RCC 7860 (cell line): ENCODE measurements at places on chromosomes 3 and 15.

DNA sequence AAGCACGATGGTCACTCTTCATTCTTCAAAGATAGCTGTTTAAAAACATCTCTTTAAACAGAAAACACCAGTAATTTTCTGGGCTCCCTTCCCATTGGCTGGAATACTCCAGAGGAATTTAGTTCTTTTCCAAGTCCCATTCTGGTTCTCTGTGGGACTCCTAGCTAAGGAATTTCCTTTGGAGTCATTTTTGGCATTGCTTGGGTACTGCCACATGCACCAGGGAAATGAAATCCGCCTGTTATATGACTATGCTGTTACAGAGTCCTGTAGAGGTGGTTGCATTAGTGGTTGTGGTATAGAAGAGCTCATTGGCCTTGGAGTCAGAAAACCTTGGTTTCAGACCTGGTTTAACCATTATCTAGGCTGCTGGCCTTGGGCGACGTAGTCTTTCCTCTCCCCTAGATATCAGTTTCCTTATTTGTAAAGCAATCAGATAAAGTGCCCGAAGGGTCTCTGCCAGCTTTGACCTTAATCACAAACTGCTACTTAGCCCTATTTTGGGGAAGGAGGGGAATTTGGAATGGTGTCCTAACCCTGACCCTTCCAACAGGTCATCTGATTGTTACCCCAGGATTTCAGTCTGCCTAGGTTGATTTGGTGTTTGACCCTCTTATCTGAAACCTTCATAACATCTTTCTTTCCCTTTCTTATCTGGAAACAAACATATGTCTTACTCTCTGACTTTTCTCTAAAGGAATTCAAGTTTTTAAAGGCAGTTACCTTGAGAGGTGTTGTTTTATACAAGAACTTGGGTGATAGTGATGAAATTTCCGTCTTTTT lies 13.4 kb downstream of the RTP1 start:
- DNase-seq = no peak

DNA sequence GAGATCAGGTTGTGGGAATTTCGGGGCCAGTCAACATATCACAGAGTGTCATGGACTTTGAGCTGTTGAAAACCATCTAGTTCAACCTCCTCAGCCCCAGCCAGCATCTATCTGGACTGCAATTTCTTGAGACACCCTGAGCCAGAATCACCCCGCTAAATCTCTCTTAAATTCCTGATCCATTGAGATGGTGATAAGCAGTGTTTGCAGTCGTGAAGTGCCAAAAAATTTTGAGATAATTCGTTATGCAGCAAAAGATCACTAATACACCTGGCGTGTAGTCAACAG lies 29.3 kb downstream of the TMED3 start:
- no peak for DNase-seq

- DNase-seq = peak; percentile 93
Observed at GRCh38 chr15:56464893-56465520, at the start of gene MNS1. MNS1 (minus strand) TSS chr15:56465137; CDS start chr15:56464972, 165 bp downstream.

GRCh38 chr15:40731034-40731433 lies 24.0 kb downstream of the RMDN3 start:
- DNase-seq = no peak

DNA sequence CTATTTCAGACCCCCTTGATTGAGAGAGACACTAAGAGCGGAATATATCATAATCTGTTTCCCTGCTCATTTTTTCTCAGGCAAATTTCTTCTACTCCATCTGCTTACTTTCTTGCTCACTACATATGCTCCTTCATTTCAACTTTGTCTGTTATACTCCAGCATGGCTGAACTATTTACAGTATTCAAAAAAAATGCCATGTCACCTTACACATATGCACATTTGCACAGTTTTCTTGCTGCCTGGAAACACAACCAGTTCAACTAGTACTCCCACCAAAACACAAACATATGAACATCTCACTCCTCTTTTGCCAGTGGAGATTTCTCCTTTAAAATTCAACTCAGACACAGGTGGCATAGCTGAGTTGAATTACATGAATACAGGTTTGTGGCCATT lies 1142.1 kb upstream of the CADM2 start:
- no peak for DNase-seq

- no peak for DNase-seq
Observed at GRCh38 chr15:62541846-62542245, 376.8 kb upstream of the C2CD4B start.

- peak; percentile 56 for DNase-seq
Observed at GRCh38 chr3:170037463-170038433, at the start of gene GPR160. GPR160 (plus strand) TSS chr3:170037995; CDS start chr3:170083973, 45,978 bp downstream.

GRCh38 chr15:60889006-60889405 lies 340.1 kb downstream of the RORA start:
- DNase-seq = no peak

- DNase-seq = no peak
Observed at GRCh38 chr15:43238671-43239131, 17.9 kb upstream of the EPB42 start.

DNA sequence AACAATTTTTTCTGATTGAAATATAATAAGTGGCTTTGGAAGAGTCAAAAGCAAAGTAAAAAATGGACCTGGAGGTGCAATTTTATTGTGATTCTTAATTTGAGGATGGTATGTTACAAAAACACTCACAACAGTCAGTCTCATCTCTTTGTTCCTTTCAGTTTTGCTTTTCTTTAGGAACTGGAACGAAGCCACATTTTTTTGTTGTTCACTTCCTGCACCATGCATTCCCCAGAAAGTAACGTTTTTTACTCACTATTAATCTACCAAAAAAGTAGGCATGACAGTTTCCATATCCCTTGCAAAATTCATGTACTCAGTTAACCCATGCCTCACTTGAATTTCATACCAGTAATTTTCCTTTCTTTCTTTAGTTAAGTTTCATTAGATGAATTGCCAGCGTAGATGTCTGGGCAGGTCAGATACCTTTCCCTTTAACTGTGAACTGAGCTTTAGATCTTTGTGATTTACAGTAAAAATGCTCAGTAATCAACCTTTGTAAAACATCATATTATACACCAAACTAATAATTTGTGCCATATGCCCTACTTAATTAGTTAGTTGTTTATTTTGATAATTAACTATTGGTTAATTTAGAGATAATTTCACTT lies 384.3 kb downstream of the ROBO1 start:
- DNase-seq = peak; percentile 15

- no peak for DNase-seq
Observed at GRCh38 chr3:71521940-71522876, 61.3 kb downstream of the FOXP1 start.

GRCh38 chr3:198081421-198081844 lies 121.4 kb downstream of the LMLN start:
- no peak for DNase-seq

DNA sequence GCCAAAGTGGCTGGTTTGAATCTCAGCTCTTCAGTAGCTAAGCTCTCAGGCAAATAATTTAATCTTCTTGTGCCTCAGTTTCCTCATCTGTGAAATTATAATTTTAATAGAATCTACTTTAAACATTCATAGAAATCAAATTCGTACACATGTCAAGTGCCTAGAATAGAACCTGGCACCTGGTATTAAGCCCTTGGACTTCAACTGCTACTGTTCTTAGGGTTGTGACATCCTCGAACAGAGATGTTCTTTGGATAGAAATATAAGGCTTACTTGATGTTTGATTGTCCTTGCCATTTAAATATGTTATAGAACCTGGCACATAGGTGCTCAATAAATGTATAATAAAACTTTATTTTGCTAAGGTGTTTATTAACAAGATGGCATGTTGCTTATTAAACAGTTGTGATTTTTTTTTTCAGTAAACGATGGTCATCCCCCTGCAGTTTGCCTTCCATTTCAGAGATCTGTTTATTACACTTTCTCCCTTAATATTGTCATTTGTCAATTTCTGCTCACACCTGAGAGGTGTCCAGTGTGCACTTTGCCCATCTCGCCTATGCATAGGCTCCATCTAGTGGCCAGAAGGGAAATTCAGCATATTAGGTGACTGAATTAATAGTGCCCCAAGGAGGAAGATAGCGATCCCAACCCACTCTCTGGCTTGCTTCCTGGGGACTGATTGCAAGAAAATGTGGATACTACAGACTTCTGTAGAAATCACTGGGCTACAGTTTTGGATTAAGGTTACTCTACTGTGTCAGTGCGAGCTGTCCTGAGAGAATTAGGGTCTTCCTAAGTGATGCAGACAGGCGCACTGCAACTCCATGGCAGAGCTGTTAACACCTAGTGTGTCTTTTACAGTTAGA lies 10.7 kb downstream of the IGF1R start:
- peak; percentile 20 for DNase-seq

DNA sequence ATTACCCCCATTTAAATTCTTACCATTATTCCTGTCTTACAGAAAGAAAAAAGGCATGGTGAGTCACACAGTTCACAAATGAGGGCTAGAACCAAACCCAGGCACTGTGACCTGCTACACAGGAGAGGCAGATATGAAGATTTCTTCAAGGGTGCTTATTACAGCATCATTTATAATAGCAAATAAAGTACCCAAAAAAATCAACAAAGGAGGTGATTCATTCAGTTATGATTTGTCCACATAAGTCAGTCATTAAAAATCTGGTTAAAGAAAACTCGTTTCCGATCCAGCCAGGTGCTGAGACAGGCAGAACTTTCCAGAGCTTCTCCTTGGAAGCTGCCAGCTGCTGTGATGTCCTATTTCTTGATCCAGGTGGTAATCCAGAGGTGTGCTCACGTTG lies 7.5 kb upstream of the LOXL1 start:
- no peak for DNase-seq

DNA sequence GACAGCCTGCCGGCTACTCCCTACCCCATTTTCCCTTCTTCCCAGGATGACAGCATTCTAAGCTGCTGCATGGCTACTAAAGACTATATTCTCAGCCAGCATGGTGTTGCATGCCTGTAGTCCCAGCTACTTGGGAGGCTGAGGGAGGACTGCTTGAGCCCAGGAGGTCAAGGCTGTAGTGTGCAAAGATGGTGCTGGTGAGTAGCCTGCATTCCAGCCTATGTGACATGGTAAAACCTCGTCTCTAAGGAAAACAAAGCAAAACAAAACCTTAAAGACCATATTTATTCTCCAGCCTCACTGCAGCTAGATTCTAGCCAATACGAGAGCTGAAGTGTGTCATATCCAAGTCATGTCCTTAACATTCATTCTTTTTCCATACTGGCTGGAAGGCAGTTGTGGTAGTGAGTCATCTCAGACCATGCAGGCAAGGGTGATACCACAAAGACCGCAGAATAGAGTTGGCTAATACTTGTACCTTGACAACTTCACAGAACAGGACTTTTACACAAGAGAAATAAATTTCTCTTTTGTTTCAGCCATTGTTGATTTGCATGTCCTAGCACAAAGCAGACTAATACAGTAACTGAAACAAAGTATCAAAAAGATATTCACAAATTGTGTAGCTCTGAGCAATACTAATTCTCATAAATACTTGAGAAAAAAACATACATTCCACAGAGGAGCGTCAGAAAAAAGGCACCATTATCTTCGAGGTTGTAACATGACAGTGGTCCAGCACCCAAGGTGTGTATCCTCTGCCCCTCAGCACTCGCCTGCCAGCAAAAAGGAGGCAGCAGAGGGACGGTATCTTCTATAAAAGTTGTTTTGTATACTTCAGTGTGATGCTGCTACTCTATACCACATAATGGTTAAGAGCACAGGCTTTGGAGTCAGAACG lies 14.8 kb downstream of the PBRM1 start:
- DNase-seq = peak; percentile 100

DNA sequence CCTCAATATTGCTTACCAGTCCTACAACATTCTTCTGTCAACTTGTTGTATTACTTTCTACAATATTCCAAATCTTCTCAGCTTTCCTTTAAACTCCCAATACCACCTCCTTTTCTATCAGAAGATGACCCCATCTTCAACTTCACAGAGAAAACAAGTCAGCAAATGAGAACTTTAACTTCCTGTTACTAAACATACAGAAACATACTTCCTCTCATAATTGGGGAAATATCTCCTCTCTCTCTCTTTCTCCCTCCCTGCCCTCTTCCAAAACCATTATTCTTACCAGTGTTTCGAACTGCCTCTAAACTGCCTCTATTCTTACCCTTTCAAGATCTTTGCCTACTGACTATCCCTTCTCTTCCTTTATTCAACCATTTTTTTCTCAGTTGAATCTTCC lies 1.8 kb upstream of the SNAP23 start:
- no peak for DNase-seq

- DNase-seq = no peak
Observed at GRCh38 chr3:40588406-40588805, 63.6 kb downstream of the ZNF621 start.

GRCh38 chr3:173049360-173049759 lies 91.7 kb downstream of the SPATA16 start:
- no peak for DNase-seq

- DNase-seq = no peak
Observed at GRCh38 chr3:197465197-197465995, 90.4 kb downstream of the BDH1 start.
